ENCODE measurements at places on chromosomes 11 and 22. TPM values are rescaled to one million over a fixed set of nuclear protein-coding genes. Genes with fewer than 3 reads are reported as not detected.
A peak's percentile ranks its signal among the peaks of the same experiment; 100 is the strongest.

- no peaks in the 10 kb centered on the region for H3K36me3 ChIP-seq
- no peak overlapping the region for H3K4me3 ChIP-seq
- peaks cover 5% of the 10 kb centered on the region for H3K4me1 ChIP-seq
- H3K27ac ChIP-seq: no peak overlapping the region
Measured at GRCh38 chr11:56782167-56782847, 33.8 kb upstream of the OR9G4 start.

- DNase-seq: no peak
- no peak overlapping the region for H3K27ac ChIP-seq
- no peaks in the 10 kb centered on the region for H3K27me3 ChIP-seq
Measured at GRCh38 chr22:27980424-27981148, 61.5 kb upstream of the PITPNB start.

GRCh38 chr11:3165152-3165705 lies at the start of gene OSBPL5:
Gene OSBPL5 (minus strand): TSS chr11:3165310. CDS start chr11:3129148, 36,162 bp downstream.
- no peaks in the 10 kb centered on the region for H3K36me3 ChIP-seq
- H3K4me1 ChIP-seq: peaks cover 36% of the 10 kb centered on the region
- peaks cover 19% of the 10 kb centered on the region for H3K27me3 ChIP-seq

GRCh38 chr11:30049214-30049613 lies 32.4 kb upstream of the KCNA4 start:
- H3K27me3 ChIP-seq: no peaks in the 10 kb centered on the region
- no peak overlapping the region for H3K27ac ChIP-seq
- no peaks in the 10 kb centered on the region for H3K36me3 ChIP-seq
- DNase-seq: no peak

DNA sequence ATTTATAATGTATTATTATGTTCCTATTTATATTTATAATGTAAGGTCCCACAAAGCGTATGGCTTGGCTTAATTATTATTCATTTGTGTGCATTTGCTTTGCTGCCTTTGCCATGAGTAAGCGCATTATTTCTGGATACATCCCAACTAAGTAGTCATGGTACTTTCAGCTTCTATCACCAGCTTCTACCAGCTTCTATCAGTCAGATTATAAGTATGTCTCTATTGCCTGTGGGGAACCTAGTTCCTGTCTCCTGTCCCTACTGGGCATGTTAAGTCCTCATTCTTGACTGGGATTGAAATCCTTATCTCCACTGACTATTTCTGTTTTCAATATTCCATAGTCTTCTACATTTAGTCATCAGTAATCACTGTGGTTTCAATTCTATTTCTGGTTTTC lies 33.5 kb upstream of the OR10W1 start:
- no peaks in the 10 kb centered on the region for H3K36me3 ChIP-seq
- no peaks in the 10 kb centered on the region for H3K27me3 ChIP-seq
- no peak overlapping the region for H3K4me3 ChIP-seq
- no peaks in the 10 kb centered on the region for H3K4me1 ChIP-seq

GRCh38 chr11:119765628-119766027 lies 36.6 kb upstream of the NECTIN1 start:
- no peak for DNase-seq
- no peak overlapping the region for H3K4me3 ChIP-seq
- no peak overlapping the region for H3K27ac ChIP-seq
- peaks cover 11% of the 10 kb centered on the region for H3K27me3 ChIP-seq
- no peaks in the 10 kb centered on the region for H3K36me3 ChIP-seq

DNA sequence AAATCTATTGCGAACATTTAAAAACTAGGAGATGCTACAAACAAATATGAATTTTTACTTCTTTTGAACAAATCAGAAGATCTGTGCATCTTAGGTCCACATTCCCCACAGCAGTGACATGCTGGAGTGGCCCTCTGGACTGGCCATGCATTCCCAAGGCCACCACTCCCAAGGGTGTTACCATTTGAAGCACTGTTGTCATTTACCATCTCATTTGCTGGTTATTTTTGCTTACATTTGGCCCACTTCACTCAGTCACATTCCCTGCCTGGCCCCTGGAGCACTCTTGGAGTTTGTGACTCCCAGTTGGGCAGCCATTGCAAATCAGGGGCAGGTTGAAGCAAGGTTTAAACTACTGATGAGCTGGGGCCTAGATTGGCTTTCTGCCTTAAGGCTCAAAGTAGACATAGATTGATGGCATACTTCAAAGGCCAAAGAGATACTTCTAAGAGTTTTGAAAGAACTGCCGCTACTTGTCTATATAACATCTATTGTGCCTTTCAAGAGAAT lies 8.5 kb upstream of the ZNRF3 start:
- H3K27me3 ChIP-seq: no peaks in the 10 kb centered on the region
- H3K4me3 ChIP-seq: no peak overlapping the region
- H3K4me1 ChIP-seq: peaks cover 12% of the 10 kb centered on the region
- no peaks in the 10 kb centered on the region for H3K36me3 ChIP-seq
- DNase-seq: no peak

GRCh38 chr22:27686534-27686933 lies 115.0 kb downstream of the MN1 start:
- DNase-seq: no peak
- no peak overlapping the region for H3K27ac ChIP-seq
- no peak overlapping the region for H3K4me3 ChIP-seq

DDI1 gene
- total RNA-seq: not detected

GP1BB gene
- total RNA-seq: 0.17 TPM

DNA sequence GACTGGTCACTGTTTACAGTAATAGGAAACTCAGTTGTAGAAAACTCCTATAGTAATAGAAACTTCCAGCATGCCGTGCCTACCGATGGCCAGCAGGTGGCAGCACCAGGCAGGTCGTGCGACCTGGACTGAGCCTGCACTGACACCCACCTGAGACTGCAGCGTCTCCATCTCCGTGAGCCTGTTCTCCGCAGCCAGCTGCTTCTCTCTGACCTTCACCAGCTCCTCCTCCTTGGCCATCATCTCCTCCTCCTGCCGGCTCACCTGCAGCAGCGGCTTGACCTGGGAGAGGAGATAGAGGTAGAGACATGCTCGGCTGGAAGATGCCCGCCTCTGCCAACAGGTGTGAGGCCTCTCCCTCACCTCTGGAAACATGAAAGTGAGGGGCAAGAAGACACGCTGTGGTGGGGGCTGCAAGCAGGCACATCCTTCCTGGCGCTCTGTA lies 48.5 kb downstream of the APOL1 start:
- peak; percentile 75 for DNase-seq
- H3K27ac ChIP-seq: peak overlapping the region; percentile 91
- H3K36me3 ChIP-seq: peaks cover 14% of the 10 kb centered on the region
- no peaks in the 10 kb centered on the region for H3K27me3 ChIP-seq

- DNase-seq: no peak
- H3K36me3 ChIP-seq: no peaks in the 10 kb centered on the region
- H3K4me1 ChIP-seq: no peaks in the 10 kb centered on the region
- no peak overlapping the region for H3K27ac ChIP-seq
- H3K4me3 ChIP-seq: peak overlapping the region; percentile 17
Measured at GRCh38 chr11:20342347-20343141, 21.0 kb upstream of the HTATIP2 start.

GRCh38 chr22:26095256-26095956 lies 73.9 kb upstream of the SEZ6L start:
- no peaks in the 10 kb centered on the region for H3K4me1 ChIP-seq
- H3K27ac ChIP-seq: no peak overlapping the region
- peaks cover 8% of the 10 kb centered on the region for H3K27me3 ChIP-seq
- no peak overlapping the region for H3K4me3 ChIP-seq
- H3K36me3 ChIP-seq: peaks cover 2% of the 10 kb centered on the region

DNA sequence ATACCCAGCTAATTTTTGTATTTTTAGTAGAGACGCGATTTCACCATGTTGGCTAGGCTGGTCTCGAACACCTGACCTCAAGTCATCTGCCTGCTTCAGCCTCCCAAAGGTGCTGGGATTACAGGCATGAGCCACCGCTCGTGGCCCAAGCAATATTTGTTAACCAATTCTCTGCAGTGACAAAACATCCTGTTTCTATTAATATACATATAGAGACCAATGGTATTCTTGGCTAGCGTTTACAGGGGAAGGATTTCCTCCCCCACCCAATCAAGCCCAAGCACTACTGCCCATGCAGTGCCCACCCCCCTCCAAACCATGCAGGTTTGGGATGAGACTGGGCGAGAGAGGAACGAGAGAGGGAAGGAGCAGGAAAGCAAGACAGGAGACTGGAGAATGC lies 53.1 kb downstream of the APOL3 start:
- no peak overlapping the region for H3K4me3 ChIP-seq
- no peaks in the 10 kb centered on the region for H3K4me1 ChIP-seq
- peaks cover 4% of the 10 kb centered on the region for H3K27me3 ChIP-seq
- no peaks in the 10 kb centered on the region for H3K36me3 ChIP-seq

POU2AF2 gene
- total RNA-seq: not detected

DNA sequence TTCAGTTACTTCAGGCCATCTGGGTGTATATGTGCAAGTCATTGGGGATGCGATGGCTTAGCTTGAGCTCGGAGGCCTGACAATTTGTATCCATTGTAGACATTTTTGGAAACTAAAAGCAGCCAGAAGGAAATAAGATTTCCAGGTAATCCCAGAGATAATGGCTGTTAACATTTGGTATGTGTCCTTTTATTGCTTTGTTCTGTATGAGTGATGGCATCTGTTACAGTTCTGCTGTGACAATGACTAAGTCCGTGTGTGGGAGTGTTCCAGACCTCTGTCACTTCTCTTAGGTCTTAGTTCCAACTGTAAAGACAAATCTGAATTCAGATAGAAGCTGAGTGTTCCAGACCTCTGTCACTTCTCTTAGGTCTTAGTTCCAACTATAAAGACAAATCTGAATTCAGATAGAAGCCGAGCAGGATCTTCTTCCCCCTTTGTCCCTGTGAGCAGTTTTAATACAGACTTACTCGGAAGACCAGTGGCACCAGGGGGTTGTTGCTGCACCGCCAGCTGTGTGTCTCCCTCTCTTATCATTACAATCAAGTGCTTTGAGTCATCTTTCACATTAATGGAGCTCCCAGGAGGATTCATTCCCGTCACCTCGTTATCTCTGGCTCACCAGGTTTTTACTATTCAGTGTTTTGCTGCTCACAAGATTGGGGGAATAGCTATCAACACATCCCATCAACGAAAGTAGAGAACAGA lies 190.9 kb upstream of the SORL1-AS1 start:
- no peak for DNase-seq
- no peak overlapping the region for H3K4me3 ChIP-seq
- H3K4me1 ChIP-seq: no peaks in the 10 kb centered on the region
- H3K27me3 ChIP-seq: no peaks in the 10 kb centered on the region

DNA sequence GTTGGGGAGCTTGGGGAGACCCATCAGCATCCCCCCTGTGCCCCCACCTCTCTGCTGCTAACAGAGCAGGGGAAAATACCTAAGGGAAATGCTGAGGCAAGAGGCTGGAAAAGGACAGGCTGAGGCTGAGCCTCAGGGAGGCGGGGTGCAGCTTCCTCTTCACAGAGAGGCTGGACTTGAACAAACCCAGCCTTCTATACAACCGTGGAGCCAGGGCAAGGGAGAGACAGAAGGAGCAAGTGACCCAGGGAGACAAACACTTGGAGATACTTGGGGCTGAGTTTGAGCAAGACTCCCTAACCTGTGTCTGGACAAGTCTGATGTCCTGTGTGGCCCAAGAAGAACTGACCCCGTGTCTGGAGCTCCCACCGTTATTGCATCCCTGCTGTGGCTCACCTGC lies at the start of gene SLCO2B1:
Gene SLCO2B1, plus strand, starts transcription at position 229 of the 400 bp plus-strand sequence. CDS start 275 bp downstream, outside the sequence.
- H3K36me3 ChIP-seq: no peaks in the 10 kb centered on the region
- H3K4me1 ChIP-seq: peaks cover 6% of the 10 kb centered on the region
- H3K27ac ChIP-seq: no peak within 1 kb of the TSS
- H3K27me3 ChIP-seq: peaks cover 9% of the 10 kb centered on the region

- no peak overlapping the region for H3K27ac ChIP-seq
- no peak overlapping the region for H3K4me3 ChIP-seq
- no peaks in the 10 kb centered on the region for H3K36me3 ChIP-seq
- H3K4me1 ChIP-seq: peaks cover 8% of the 10 kb centered on the region
- no peak for DNase-seq
Measured at GRCh38 chr22:46145361-46145851, 4.9 kb upstream of the PPARA start.

DNA sequence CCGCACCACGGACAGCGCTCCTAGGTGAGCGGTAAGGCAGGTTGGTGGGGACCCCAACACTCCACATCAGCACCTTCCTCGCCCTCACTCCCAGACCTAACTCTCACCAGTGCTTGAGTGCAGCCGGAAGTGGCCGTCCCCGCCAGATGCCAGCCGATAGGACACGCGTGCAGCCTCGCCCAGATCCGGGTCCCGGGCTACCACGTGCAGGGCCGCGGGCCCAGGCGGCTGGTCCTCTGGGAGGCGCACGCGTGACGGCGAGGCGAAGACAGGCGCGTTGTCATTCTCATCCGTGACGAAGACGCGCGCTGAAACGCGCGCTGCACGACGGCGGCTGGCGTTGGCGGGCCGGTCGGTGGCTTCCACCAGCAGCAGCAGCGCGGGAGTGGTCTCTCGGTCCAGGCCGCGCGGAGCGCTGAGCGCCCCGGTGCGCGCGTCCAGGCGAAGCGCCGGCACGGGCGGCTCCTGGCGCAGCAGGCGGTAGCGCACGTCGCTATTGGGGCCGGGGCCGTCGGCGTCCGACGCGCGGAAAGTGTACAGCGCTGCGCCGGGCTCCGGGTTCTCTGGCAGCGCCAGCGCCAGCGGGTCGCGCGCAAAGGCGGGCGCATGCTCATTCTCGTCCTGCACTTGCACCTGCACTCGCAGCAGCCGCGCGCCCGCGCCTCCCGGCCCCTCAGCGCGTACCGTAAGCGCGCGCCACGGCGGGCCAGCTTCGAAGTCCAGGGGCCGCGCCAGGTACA lies 10.8 kb upstream of the TPP1 start:
- H3K4me1 ChIP-seq: peaks cover 20% of the 10 kb centered on the region
- no peak for DNase-seq
- no peak overlapping the region for H3K27ac ChIP-seq
- H3K4me3 ChIP-seq: no peak overlapping the region

DNA sequence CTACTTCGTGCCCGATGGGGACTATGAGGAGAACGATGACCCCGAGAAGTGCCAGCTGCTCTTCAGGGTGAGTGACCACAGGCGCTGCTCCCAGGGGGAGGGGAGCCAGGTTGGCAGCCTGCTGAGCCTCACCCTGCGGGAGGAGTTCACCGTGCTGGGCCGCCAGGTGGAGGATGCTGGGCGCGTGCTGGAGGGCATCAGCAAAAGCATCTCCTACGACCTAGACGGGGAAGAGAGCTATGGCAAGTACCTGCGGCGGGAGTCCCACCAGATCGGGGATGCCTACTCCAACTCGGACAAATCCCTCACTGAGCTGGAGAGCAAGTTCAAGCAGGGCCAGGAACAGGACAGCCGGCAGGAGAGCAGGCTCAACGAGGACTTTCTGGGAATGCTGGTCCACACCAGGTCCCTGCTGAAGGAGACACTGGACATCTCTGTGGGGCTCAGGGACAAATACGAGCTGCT lies 751 bp downstream of the FIBIN start:
- H3K36me3 ChIP-seq: no peaks in the 10 kb centered on the region
- H3K27me3 ChIP-seq: no peaks in the 10 kb centered on the region
- DNase-seq: no peak
- H3K4me3 ChIP-seq: no peak overlapping the region

WT1 gene
- not detected for total RNA-seq

NPAS4 gene
- not detected for total RNA-seq

Measured in activated T-cell treated with anti-CD3 and anti-CD28 coated beads, Interleukin-2, amount 50 U/mL, for 72 hours (primary cell).